Muscle of leg (tissue), 16 donors: ENCODE measurements at places on chromosomes 3 and 15. TPM values are rescaled to one million over a fixed set of nuclear protein-coding genes. Genes with fewer than 3 reads are reported as not detected.

The FGD5 gene
- 22.6 TPM for polyA plus RNA-seq

- no peak for DNase-seq
These were observed 262.4 kb upstream of the PROK2 start for GRCh38 chr3:72047221-72047871.

DNA sequence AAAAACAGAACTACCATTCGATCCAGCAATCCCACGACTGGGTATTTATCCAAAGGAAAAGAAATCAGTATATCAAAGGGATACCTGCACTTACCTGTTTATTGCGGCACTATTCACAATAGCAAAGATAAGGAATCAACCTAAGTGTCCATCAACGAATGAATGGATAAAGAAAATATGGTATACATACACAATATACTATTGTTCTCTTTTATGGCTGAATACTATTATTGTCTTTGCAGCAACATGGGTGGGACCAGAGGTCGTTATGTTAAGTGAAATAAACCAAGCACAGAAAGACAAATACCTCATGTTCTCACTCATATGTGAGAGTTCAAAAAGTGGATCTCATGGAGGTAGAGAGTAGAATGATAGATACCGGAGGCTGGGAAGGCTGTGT, 118.3 kb upstream of the FAM3D start:
- no peak for DNase-seq

DNA sequence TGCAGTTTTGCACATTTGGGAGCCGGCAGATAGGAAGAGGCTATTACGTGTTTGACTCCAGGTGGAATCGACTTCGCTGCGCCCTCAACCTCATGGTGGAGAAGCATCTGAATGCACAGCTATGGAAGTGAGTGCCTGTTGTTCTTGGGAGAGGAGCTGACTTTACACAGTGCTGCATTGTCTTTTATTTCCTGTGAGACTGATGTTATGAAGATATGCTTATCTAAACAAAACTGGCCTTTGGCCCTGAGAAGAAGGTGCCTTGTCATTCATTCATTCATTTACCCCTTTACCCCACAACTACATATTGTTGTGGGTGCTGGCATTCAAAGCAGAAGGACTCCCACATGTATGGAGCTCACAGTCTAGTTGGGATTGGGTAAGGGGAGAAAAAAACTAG, 32.6 kb downstream of the PSMD6 start:
- DNase-seq = no peak

The ABI3BP gene
- polyA plus RNA-seq = 605 TPM

- no peak for DNase-seq
These were observed 7.0 kb downstream of the MAPKAPK3 start for GRCh38 chr3:50623840-50624474.

The PCLAF gene
- polyA plus RNA-seq = 31.7 TPM

DNA sequence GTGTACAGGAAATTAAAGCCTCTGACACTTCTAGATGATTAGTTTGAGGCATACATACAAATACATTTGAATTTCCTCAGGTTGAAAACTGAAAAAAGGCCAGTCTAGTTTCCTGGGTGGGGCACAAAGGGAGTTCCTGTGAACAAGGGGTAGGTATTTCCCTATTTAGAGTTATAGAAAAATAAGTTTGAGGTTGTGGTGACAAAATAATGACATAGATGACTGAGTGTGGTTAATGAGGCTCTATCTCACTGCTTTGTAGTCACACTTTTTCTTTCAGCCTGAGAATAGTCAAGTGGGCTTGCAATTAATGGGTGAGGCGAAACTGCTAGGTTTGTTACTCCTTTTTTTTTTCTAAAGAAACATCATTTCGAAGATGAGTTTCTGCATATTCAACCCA, 4.3 kb downstream of the SLCO3A1 start:
- no peak for DNase-seq

- DNase-seq = peak; percentile 70
These were observed 471.8 kb downstream of the MFSD1 start for GRCh38 chr3:159273608-159274007.

The PFN2 gene
- polyA plus RNA-seq = 249 TPM

The MYZAP gene
- 4.7 TPM for polyA plus RNA-seq
